ENCODE measurements at places on chromosomes 7 and 10. TPM values are rescaled to one million over a fixed set of nuclear protein-coding genes. Genes with fewer than 3 reads are reported as not detected.

The SPDYE16 gene
- total RNA-seq, result 0.59 TPM

The LIPK gene
- total RNA-seq, result not detected

The POLD2 gene
- 146 TPM for total RNA-seq

The TLX1 gene
- total RNA-seq, result not detected
